ENCODE measurements at places on chromosomes 3 and 15.

DNA sequence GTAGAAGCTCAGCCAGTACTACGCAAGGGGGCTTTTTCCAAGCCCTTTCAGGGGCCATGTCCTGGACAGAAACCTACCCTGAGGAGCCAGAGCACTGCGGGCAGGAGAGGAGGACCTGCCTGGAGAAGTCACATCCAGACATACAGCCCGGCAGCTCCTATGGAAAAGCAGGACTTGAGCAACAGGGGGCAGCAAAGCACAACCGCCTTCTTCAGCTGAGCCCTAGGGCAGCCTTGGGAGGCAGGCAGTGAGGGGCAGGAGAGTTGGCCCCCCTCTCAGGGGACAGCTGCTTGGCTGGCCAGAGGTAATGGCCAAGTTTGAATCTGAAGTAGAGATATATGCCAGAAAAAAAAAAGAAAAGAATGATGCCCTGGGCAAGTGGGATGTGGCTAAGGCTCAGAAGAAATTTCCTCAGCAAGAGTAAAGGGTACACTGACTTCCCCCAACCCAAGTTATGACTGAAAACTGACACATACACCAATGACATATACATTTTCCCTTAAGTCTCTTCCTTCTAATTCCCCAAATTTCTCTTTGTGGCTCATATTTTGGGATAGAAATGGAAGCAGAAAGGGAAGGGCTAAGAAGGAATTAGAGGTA is 56.9 kb downstream of the CYP19A1 start:
- DNase-seq, result no peak

- DNase-seq, result no peak
Observed at GRCh38 chr3:96748139-96748538, 66.3 kb upstream of the EPHA6 start.

- DNase-seq, result no peak
Observed at GRCh38 chr15:62362144-62362543, 197.1 kb upstream of the C2CD4B start.

DNA sequence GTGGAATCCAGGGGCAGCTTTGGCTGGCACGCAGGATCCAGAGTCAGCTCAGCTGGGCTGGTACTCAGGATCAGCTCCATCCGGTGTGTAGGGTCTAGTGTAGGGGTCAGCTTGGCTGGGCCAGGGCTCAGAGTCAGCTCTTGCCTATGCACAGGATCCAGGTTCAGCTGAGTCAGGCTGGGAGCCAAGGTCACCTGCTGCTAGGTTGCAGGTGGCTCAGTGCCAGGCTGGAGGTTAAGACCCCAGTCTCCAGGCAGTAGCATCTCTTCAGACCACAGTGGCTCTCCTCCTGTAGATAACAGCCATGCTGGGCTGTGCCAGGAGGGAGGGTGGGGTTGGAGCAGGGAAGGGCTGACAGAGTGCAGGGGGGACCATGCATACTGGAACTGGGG is 1.8 kb downstream of the HYAL3 start:
- DNase-seq, result no peak

DNA sequence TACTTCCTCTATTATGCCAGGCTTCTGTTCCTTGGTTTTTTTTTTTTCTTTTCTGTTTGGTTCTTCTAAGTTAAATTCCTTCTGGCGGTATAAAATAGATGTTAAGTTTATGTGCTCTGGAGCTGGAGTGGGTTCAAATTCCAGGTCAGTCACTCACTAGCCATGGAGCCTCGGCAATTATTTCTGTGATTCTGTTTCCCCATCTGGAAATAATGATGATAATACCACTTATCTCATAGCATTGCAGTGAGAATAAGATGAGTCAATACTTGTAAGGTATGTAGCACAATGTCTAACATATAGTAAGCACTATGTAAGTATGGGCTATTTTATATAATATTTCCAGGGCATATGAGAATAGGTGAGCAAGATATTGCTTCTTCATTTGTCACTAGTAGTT is 33.2 kb upstream of the ZDHHC23 start:
- no peak for DNase-seq
